ENCODE measurements at places on chromosomes 12 and 14.
A peak's percentile ranks its signal among the peaks of the same experiment; 100 is the strongest.

DNA sequence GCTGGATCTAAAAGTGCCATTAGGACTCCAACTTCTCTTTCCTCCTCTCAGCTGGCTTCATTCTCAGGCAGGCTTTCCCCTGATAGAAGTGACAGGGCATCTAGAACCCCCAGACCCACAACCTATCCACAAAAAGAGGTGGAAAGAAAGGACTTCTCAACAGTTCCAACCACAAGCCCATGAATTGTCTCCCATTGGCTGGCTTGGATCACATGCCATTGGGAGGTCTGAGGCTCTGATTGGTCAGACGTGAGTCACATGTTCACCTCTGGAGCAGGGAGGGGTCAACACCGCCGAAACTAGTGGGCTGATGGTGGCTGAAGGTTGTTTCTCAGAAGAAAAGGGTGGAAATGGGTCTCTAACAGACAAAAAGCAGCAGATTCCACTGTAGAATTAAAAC is 47.2 kb downstream of the DRAM1 start:
- DNase-seq, result no peak

- no peak for DNase-seq
Measured at GRCh38 chr14:66174453-66174891, 311.7 kb upstream of the CCDC196 start.

- DNase-seq, result no peak
Measured at GRCh38 chr14:96965885-96966595, 168.9 kb downstream of the VRK1 start.

GRCh38 chr12:98149691-98150210 is 365.6 kb upstream of the TMPO start:
- no peak for DNase-seq

DNA sequence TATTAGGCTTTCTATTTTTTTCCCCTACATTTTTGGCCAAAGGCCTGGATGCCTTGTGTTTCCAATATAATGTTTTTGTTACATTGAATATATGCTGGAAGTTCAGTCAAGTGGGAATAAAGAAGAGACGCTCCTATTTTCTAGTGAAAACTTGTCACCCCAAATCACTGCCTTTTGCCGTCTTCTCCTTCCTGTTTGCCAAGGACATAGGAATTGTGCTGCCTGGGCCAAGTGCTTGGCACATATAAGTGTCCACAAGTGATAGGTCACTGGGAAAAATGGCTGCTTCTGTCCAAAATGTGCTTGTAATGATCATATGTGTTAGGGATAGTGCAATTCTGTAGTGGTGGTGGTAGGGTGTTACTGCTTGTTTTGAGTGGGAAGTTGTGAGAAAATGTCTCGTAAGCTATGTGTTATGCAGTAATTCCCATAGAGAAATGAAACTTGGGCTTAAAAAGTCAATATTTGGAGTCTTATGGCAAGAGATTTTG is 11.6 kb upstream of the KCNJ8 start:
- DNase-seq, result no peak

DNA sequence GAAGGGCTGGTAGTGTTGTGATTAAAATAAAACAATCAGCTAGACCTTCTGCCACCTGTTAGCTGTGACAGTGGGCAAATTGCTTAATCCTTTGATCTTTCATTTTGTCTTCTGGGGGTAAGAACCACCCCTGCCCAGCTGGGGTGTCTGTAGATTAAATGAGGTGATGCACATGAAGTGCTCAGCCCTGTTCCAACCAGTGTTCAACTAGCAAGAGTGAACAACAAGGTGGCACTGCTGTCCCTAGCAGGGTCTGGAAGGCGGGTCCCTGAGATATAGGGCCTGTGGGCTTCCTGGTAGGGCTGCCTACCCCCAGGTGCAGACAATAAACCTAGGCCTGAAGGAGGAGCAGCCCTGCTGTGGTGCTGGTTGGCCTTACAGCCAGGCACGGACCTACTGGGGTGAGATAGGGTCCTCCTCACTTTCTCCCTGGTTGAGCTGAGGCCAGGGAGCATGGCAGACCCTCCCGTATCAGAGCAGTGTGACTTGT is 60.6 kb downstream of the ARL6IP4 start:
- DNase-seq, result peak; percentile 80

GRCh38 chr14:105622329-105622955 is 96.1 kb downstream of the TMEM121 start:
- DNase-seq, result no peak

DNA sequence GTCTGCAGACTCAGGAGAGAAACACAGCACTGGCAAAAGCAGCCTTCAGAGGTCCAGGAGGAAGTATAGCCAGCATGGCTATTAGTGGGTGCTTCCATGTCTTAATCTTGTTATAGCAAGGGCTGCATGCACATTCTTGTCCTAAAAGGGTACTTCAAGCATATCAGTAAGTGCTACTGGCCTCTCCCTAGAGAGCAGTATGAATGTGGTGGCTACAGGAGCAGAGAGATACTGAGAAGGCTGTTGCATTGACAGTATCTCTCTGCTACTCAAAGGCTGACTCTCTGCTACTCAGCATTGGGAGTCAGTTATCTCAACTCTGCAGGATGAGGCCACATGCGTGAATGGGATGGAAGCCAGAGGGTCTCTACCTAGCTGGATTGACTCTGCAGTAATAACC is 2.0 kb downstream of the GARIN6 start:
- no peak for DNase-seq

- DNase-seq, result peak; percentile 90
Measured at GRCh38 chr12:105330283-105330930, at the start of gene C12orf75. TSS of gene C12orf75 (plus strand) at chr12:105330691. CDS start at chr12:105330892, 201 bp downstream.

- DNase-seq, result no peak
Measured at GRCh38 chr14:97873291-97873690, 1076.1 kb downstream of the VRK1 start.

- DNase-seq, result no peak
Measured at GRCh38 chr12:42128327-42128726, 16.3 kb downstream of the GXYLT1 start.

DNA sequence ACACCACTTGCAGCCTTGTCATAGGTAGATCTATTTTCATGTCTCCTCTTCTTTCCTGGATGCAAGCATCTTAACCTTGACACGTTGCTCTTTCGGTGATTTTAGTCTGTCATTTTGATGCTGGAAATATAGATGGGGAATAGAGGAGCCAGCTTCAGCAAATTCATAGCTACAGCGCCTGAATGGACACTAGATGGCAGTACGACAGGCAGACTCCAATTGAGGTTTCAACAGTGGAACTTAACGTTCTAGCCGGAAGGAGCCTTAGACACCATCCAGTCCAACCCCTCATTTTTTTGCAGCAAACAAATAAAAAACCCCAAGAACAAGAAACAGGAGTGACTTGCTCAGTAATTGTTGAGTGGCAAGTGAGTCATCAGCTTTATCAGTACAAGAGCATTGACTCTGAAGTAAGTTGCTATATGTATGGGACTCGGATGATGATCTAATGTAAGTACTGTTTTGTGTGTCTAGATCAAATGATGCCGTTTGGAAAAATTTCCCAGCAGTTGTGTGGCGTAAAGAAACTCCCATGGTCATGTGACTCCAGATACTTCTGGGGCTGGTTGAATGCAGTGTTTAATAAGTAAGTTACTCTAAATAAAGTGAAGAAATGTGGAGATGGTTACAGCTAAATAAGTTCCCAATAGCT is 9.0 kb downstream of the DMAC2L start:
- DNase-seq, result peak; percentile 79

- DNase-seq, result no peak
Measured at GRCh38 chr12:69474456-69474855, 4.3 kb downstream of the FRS2 start.

- DNase-seq, result peak; percentile 92
Measured at GRCh38 chr12:62621101-62621638, 154.5 kb downstream of the MON2 start.

Data from NCI-H345 (cell line).